ENCODE measurements at places on chromosomes 3 and 15.

DNA sequence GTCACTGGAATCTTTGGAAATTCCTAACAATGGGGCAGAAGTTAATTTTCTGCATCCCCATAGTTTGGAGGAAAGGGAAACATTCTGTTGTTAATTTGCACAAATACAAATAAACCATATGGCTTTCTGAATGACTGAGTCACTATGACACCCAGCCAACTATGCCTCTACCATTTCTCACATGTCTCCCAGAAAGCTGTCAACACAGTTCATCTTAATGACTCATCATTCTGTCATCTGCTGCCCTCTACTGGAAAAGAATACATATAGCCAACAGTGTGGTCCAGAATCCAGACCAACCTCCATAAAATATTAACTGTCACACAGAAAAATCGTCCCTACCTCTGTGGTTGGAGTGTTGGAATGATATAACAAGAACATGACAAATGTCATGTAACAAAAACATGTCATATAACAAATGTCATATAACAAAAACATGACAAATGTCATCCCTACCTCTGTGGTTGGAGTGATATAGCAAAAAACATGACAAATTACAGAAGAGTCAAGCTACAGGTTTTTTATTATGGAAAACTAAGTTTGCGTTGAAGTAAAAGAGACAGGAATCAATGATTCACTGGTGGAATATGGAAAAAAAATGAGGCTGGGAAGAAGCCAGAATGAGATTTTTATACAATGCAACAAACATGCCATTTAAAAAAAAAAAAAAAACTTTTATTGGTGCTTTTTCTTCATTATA is 47.7 kb upstream of the GYG1 start:
- peak; percentile 54 for DNase-seq

DNA sequence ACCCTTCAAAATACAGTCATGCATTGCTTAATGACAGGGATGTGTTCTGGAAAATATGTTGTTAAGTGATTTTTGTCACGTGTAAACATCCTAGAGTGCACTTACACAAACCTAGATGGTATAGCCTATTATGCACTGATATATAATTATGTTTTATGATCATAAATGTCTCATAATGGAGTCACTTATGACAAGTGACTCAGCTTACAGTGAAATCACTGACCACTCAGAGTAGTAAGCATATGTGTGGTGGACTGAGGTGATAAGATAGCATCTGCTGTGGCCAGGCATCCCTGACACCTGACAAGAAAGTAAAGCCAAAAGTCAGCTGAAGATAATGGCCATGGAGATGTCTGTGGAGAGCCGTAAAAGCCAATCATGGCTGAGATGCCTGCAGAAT is 5.4 kb downstream of the ACAD11 start:
- DNase-seq: no peak

GRCh38 chr3:112973325-112974177 is 1.4 kb downstream of the CD200R1 start:
- no peak for DNase-seq

- DNase-seq: no peak
Measured at GRCh38 chr15:84402856-84403608, 167.5 kb downstream of the GOLGA6L4 start.

- DNase-seq: no peak
Measured at GRCh38 chr15:88202231-88202630, 54.3 kb downstream of the NTRK3 start.

- DNase-seq: no peak
Measured at GRCh38 chr3:45746777-45747622, 49.3 kb downstream of the SLC6A20 start.

DNA sequence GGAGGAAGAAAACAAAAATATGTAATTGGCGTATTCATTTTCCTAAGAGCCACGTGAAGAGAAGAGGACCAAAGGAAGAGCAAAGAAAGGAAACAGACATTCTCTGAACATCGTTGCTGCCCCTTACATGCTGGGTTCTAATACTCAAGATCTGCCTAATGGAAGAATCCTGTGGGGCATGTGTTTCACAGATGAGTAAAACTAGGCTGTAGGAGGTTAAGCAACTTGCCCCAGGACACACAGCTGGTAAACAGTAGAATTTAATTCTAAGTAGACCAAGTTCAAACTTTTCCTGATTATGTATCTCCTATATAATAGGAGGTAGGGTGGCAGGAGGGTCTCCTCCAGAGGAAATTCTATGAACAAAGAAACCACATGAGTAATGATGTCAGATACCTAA is 106.1 kb upstream of the TNFAIP8L3 start:
- DNase-seq: no peak

DNA sequence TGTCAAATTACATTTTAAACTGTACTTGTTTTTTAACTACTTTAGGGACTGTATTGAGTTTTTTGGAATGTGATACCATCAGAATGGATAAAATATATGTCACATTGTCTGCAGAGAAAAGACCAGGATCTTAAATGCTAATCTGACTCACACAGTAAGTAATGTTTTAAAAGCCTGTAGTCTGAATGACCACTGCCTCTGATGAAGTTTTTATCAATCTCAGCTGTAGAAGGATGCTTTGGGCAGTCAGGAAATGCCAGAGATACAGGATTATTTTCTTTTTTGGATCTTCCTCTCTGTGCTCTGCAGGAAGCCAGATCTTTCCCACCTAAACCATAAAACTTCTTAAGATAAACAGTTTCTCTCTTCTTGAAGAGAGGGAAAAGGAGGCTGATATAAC is 73.1 kb upstream of the PRTG start:
- DNase-seq: no peak

DNA sequence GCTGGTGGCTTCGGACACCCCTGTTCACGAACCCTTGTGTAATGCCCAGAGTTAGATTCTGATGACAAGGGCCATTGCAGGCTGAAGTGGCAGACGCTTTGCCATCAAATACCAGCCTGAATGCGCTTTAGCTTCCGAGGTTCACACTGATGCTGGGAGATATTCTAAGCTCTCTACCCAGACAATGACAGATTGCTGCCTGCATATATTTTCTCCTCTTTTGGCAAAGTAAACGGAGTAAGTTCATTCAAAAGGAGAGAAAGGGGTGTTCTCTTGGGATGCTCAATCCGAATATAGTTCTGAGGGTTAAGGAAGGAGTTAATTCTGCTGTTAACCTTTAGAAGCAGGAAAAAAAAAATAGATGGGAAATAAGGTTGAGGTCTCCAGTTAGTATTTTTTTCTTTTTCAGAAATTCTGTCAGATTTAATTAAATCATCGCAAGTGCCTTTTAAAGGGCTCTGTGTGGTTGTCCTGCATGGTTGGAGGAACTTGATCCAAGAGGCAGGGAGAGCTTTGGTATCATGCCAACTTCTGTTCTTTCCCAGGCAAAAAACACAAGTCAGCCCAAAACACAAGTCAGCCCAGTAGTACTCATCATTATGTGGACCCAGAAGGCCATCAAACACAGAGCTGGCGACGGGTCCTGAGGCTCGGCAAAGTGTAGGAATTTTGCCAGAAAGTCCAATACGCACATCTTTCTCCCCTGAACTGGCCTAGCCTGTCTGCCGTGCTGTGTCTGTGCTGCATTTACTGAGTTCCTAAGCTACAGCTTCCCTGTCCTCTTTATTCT is 70.9 kb upstream of the ST8SIA2 start:
- no peak for DNase-seq

- no peak for DNase-seq
Measured at GRCh38 chr3:111610189-111610588, 15.0 kb upstream of the ZBED2 start.

- no peak for DNase-seq
Measured at GRCh38 chr15:71932689-71933088, 122.3 kb downstream of the NR2E3 start.

All from NCI-H1092 (cell line).